Globus pallidus (tissue), 1 donor: ENCODE measurements at places on chromosomes 6 and 20.

DNA sequence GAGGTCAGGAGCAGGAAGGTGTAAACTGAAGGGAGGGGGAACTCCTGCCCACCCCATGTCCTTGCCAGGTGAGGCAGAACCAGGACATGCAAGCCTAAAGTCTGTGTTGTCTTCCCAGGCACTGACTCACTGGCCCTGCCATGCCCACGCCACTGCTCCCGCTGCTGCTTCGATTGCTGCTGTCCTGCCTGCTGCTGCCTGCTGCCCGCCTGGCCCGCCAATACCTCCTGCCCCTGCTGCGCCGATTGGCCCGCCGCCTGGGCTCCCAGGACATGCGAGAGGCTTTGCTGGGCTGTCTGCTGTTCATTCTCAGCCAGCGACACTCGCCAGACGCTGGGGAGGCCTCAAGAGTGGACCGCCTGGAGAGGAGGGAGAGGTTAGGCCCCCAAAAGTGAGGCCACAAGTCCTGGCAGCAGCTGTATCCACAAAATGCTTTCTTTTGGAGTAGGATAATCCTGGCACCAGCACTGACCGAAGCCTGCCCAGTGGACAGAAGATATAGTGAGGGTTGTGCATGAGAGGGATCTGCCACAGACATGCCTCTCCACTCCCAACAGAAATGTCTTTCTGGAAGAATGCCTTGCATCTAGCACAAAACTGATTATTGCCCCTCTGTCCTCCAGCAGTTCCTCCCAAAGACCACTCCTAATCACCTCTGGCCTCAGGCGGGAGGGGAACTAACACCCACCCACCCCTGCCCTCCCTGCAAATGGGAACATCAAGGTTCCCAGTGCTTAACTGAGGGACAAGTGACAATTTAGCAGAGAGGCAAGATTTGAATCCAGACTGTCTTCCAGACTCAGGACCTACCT, 812 bp downstream of the MYMX start:
- DNase-seq, result no peak

DNA sequence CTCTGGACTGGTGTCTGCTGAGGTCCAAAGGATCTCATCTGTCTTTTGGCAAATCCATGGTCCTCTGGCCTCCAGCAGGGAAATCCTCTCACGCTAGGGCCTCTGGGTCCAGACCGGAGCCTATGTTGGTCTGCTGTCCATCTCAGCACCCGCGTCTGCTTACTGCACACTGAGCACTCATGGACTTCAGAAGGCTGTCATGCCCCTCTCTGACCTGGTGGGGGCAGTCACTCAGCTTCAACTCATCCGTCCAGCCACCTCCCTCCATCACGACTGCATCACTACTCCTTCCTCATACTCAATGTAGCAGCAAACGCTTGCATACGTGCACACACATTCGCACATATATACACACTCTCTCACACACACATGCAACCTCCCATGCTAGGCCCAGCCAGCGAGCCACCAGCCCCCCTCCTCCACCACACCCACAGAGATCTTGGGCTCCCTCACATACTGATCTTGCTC, 33.3 kb downstream of the GABRR2 start:
- DNase-seq, result no peak

GRCh38 chr20:37596890-37597536, 69.3 kb upstream of the BLCAP start:
- DNase-seq, result no peak

GRCh38 chr20:20393207-20394120, 25.6 kb downstream of the INSM1 start:
- no peak for DNase-seq

DNA sequence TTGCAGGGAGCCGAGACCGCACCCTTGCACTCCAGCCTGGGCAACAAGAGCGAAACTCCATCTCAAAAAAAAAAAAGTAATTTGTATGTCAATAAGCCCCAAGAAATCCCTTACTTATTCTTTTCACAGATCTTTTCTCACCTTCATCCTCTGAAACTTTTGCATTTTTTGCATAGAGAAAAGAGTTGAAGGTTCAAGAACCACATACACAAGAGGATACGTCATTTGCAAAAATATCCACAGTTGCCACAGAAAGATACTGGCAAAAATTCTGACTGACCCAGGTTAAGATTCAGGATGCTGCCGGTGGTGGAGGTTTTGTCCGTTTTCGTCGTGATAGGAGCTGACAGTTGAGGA, 94.5 kb downstream of the ZMYND8 start:
- DNase-seq, result no peak

DNA sequence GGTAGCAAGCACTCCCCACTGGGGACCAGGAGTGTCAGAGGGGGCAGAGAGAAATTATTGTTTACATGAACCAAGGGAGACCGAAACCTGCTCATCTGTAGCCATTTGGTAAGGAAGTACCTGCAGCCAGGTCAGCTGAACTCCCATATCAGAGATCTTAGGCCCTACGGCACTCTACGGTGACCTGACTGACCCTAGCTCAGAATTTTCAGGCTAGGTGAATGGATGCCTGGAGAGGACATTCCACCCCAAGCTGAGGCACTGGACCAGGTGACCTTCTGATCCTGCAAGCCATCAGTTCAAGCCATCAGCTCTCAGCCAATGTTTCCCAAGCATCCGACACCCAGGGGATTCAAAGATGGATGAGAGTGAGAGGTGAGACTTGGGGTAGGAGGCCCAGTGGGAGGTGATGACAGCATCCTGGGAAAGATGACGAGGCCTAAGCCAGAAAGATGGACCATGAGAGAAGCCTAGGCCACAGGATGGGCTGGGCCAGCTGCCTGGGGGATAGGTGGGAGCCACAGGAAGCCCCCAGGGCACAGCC, 2.8 kb downstream of the ANGPT4 start:
- no peak for DNase-seq

GRCh38 chr20:41462372-41463161, 95.9 kb upstream of the EMILIN3 start:
- DNase-seq, result no peak

GRCh38 chr6:157814883-157815282, 8.2 kb upstream of the SNX9 start:
- no peak for DNase-seq

- DNase-seq, result no peak
Observed at GRCh38 chr6:34633256-34633655, 63.3 kb downstream of the ILRUN start.

DNA sequence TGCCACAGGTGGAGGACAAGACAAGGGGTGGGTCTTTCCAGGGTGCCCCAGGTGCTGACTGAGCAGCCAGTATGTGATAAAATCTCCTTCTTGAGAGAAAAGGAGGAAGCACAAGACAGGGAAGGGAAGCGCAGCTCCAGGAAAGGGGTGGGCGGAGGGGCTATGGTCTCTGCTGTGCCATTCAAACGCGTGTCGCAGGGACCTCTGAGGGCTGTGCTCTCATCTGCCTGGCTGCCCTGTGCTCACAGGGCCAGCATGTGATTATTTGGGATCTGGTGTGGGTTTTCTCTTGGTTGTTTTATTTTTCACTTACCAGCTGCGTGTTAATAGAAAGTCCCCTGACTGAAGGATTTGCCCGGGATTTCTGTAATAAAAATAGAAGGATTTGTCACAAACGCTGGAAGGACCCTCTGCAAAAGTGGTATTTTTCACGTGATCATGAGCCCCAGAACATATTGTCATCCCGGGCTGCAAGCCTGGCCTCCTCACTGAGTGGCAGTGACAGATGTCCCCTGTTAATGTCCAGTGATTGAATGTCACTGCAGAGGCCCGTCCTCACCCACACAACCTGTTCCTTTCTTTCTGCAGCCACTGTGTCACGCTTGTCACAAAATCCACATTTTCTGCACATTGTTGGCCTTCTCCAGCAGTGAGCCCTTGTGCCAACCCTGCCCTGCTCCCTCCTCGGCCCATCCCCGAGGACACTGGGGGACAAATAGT, 35.0 kb upstream of the VSX1 start:
- no peak for DNase-seq

- DNase-seq, result no peak
Observed at GRCh38 chr6:73965539-73966029, 269.6 kb downstream of the CD109 start.

GRCh38 chr6:24274441-24275083, 83.3 kb downstream of the DCDC2 start:
- no peak for DNase-seq

DNA sequence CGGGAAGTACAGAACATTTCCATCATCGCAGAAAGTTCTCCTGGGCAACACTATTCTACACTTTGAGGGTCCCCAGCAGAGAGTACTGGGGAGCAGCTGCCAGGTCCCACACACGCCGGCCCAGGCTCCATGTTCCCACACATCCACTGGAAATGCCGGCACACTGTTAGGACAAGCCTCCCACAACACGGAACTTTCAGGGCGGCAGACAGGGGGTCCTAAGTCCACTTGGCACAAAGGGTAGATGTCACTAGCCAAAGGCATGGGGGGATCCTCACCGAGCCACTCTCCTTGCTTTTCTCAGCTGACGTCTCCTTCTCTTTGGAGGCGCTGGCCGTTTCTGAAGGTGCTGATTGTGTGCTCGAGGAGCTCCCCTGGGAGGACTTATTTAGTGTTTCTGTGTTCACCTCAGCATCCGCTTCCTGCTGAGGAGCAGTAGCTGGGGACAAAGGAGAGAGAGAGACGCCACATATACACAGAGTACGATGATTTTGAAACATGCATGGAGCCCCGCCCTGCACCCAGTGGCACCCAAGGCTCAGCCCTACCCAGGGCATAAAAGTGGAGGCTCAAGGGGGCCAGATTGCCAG, 135.4 kb downstream of the ZMYND8 start:
- DNase-seq, result no peak

DNA sequence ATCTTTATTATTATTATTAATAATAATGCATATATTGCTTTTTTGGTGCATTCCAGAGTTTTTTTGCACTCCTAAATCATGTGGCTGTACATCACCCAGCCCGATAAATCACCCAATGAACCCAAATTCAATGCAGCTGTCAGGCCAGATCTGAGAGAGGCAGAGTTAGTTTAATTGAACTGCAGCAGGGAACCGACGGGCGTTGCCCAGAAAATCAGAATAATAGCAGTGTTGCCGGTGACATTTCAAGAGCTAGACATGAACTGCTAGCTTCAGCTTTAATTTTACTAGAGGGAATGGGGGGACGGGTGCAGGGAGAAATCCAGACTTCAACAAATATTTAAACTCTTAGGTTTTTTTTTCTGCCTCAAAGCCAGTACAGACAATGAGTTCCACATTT, 135.0 kb downstream of the CLIC5 start:
- DNase-seq, result no peak

- no peak for DNase-seq
Observed at GRCh38 chr6:105898286-105898685, 187.8 kb upstream of the PRDM1 start.

GRCh38 chr6:150627585-150628025, 27.9 kb downstream of the PLEKHG1 start:
- no peak for DNase-seq

GRCh38 chr6:166057431-166057830, 110.2 kb downstream of the TBXT start:
- no peak for DNase-seq

DNA sequence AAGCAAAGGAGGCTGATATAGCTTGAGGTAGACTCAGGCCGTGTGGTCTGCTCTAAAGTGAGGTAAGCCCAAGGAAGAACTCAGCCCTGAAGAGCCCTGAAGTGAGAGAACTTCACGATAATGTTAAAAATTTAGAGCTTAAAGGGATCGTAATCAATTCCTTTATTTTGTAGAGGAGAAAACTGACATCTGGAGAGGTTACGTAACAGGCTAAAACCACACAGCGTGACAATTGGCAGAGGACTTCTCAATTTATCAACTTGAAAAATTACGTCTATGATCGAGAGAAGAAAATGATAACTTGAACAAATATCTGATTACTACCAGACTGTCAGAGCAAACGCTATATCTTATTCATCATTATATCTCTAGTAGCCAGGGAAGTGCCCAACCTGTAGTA, 121.8 kb upstream of the FOXO3 start:
- no peak for DNase-seq

- DNase-seq, result no peak
Observed at GRCh38 chr6:109165392-109165974, 70.2 kb downstream of the CEP57L1 start.

GRCh38 chr20:18650224-18650623, 62.4 kb downstream of the DTD1 start:
- no peak for DNase-seq

DNA sequence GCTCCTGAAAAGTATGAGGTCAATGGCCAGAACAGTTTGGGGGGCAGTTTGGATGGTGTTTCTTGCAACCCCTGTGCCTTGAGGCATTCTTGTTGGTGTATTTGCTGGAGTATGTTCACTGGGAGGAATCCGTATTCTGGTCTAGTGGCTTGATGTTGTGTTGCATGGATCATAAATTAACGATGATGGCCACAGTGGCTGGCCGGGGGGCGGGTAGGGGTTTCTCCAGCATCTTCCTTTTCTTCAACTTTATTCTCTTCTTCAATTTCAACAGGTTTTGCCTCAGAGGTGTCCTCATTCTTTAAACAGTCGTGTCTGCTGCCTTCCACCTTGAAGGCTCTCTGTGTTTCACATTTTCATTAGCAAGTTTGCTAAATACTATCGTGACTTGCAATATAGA, 43.0 kb upstream of the THBS2 start:
- DNase-seq, result no peak

DNA sequence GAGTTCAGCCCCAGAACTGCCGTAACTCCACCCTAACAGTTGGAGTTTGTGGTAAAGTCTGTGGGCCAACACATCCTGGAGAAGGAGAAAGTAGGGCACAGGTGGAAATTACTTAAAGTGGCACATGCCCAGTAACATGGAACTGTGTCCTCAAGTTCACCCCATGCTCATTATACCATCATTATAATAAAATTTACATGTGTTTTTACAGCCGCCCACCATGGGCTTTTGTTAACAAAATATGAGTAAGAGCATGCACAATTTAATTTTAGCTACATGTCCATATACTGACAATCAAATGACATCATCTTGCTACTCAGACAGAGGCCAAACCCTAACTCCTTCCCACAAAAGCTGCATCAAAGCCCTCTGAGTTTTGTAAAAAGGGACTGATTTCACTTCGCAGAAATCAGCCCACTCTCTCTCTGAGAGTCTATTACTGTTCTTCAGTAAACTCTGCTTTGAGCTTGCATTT, 17.3 kb upstream of the ELOVL4 start:
- DNase-seq, result no peak

DNA sequence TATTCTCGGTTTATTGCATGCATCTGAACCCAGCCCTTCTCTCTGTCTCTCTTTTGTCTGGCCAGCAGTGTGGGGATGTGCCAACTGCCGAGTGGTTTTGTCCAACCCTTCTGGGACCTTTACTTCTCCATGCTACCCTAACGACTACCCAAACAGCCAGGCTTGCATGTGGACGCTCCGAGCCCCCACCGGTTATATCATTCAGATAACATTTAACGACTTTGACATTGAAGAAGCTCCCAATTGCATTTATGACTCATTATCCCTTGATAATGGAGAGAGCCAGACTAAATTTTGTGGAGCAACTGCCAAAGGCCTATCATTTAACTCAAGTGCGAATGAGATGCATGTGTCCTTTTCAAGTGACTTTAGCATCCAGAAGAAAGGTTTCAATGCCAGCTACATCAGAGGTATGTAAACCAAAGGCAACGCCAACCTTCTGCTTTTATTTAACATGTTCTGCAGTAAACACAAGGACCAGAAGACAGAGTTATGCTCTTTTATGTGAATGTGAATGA, 65.8 kb downstream of the ADGRG6 start:
- no peak for DNase-seq

GRCh38 chr20:41174782-41175181, 37.4 kb downstream of the PLCG1 start:
- no peak for DNase-seq

- DNase-seq, result no peak
Observed at GRCh38 chr20:11582060-11582459, 335.6 kb upstream of the BTBD3 start.
